ENCODE measurements at places on chromosomes 2 and 18.

DNA sequence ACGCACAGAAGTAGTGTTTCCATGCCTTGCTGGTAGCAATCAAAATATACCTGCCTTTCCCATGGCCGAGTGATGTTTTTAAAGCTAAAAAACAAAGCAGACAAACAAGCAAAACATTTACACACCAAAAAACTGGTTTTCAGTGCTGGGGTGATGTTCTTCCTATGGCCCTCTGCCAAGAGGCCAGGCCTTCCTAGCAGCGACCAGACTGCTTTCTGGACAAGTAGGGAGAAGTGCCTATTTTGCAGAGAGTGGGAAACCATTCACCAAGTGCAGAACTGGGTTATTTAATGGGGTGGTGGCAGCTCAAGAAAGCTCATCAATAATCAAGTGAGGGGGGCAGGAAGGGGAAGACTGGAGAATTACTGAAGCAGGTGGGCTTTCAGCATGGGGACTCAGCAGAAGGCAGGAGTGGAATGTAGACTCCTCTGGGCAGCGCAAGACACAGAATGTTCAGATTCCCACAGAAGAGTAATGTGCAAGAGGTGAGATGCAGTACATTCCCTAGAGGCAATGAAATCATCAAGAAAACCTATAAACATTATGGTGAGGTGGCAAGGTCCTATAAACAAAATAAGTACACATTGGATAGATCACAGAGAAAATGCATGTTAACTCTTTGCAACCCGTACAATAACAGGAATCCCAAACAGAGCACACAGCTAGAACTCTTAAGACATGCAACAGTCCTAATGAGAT lies 44.0 kb downstream of the CPO start:
- no peak for DNase-seq

DNA sequence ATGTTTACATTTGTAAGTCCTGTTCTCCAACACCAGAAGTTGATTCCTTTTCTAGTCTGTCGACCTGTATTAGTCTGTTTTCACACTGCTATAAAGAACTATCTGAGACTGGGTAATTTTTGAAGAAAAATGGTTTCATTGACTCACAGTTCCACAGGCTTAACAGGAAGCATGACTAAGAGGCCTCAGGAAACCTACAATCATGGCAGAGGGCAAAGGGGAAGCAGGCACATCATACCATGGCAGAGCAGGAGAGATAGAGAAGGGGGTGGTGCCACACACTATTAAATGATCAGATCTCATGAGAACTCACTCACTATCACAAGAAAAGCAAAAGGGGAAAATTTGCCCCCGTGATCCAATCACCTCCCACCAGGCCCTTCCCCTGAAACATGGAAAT lies 112.8 kb upstream of the MAP3K20 start:
- no peak for DNase-seq

GRCh38 chr2:38466876-38467767 lies 90.0 kb upstream of the ATL2 start:
- DNase-seq: peak; percentile 48

- no peak for DNase-seq
Observed at GRCh38 chr2:232542715-232543467, 3.4 kb downstream of the CHRNG start.

DNA sequence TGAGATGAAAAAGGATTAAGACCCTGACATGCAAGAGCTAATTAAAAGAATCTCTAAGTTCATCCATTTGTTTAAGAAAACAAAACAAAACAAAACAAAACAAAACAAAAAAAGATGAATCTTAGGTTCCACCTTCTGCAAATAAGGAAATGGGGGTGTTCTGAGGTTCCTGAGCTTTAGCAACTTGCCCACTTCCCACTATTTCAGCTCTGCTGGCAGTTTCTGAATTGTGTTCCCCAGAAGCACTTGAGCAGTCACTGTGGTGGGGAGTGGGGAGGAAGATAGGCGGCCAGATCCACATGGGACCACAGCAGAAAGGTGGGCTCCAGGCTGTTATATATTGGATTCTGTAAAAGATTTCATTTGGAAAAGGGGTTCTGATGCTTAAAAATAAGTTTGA lies 20.3 kb downstream of the INO80C start:
- DNase-seq: no peak

DNA sequence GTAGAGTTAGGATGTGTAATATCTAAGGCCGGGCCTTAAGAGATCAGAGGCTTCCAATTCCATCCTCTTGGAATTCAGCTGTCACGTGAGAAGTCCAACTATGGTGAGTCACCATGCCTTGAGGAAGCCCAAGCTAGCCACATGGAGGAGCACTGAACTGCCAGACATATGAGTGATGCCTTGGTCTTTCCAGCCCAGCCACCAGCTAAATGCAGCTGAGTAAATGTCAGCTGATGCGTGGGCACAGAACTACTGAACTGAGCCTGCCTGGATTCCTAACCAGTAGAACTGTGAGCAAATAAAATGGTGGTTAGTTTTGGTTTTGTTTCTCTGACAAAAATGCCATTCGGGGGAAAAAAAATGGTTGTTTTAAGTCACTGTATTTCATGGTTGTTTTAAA lies 153.7 kb upstream of the SERTAD2 start:
- no peak for DNase-seq

GRCh38 chr2:128452024-128452411 lies 133.3 kb upstream of the HS6ST1 start:
- DNase-seq: no peak

- DNase-seq: no peak
Observed at GRCh38 chr18:27996801-27997272, 180.1 kb downstream of the CDH2 start.

All from tibial artery (tissue), 4 donors.